ENCODE measurements at places on chromosomes 12 and 14. TPM values are rescaled to one million over a fixed set of nuclear protein-coding genes. Genes with fewer than 3 reads are reported as not detected.

The NYNRIN gene
- 0.26 TPM for total RNA-seq

The NR1H4 gene
- total RNA-seq: not detected

The P2RX2 gene
- not detected for total RNA-seq

The RFLNA gene
- not detected for total RNA-seq

The GZMB gene
- 62.7 TPM for total RNA-seq

The TPPP2 gene
- total RNA-seq: not detected

The LTBR gene
- total RNA-seq: 0.35 TPM
